ENCODE measurements at places on chromosomes 1 and 21.

GRCh38 chr21:27796106-27796505 lies 829.2 kb upstream of the ADAMTS5 start:
- DNase-seq, result no peak

- DNase-seq, result no peak
Observed at GRCh38 chr1:60390593-60391282, 317.2 kb upstream of the C1orf87 start.

GRCh38 chr1:242467556-242468145 lies 56.8 kb downstream of the PLD5 start:
- no peak for DNase-seq

GRCh38 chr1:29753771-29754572 lies 517.6 kb downstream of the PTPRU start:
- no peak for DNase-seq

DNA sequence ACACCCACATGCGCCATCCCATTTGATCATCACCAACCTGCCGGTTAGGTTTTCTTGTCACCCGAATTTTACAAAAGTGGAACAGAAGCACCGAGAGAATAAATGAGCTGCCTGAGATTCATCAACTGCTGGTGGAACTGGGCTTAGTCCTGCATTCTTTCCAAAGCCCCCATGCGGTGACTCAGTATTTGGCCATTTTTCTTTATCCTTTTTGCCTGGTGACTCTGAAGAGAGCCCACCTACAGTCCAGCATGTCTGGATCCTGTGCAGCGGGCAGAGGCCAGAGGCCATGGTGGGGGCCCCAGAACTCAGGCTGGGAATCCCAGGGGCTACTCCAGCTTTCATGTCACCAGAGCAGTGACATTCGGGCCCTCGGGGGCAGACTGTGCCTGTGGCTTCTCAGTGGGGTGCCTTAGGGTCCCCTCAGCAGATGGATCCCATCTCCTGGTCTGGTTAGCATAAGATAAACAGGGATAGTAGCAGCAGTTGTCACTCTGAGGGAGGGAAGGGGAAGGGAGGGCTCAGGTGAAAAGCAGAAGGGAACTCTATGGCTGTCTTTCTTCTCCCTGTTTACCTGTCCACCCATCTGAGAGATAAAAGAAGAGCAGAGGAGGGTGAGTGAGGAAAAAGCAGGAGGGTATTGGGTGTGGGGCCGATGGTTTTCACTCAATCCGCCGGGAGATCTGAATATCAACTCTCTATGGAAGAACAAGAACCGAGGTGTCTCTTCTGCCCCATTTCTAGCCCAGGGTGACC lies 63.2 kb downstream of the KIF26B start:
- no peak for DNase-seq

DNA sequence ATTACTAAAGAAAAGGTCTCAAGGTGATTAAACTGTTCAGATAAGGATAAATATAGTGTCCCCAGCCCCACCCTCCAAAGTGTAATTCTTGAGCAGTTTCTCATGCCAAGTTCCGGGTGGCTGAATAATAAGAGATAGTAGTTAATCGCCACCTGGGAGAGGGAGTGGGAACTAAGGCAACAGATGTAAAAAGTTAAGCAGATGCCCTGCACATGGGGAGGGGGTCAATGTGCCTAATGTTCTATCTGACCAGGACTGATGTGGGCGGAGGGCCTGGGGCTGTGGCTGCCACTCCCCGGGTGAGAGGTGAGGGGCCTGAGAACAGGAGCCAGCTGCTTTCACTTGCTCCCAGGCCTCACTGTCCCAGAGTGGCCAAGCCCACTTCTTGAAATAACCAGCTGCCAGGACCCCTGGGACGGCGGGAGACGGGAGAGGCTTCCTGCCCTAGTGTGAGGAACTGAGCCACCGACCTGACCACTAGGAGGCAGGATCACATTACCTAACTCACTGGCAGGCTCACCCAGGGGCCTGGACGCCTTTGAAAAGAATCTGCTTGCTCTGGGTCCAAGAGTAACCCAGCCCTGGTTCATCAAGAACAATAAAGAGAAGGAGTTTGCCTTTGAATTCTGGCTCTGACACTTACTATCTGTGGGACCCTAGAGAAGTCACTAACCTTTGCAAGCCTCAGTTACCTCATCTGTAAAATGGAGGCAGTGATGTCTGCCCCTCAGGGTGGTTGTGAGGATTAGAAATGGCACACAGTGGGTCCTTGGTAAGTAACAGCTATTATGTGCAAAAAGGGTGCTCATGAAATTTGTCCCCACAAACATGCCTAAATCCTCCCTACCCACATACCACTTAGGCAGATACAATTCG lies 179.2 kb downstream of the ATG4C start:
- no peak for DNase-seq

GRCh38 chr21:36976882-36977651 lies 10.6 kb upstream of the HLCS start:
- no peak for DNase-seq

DNA sequence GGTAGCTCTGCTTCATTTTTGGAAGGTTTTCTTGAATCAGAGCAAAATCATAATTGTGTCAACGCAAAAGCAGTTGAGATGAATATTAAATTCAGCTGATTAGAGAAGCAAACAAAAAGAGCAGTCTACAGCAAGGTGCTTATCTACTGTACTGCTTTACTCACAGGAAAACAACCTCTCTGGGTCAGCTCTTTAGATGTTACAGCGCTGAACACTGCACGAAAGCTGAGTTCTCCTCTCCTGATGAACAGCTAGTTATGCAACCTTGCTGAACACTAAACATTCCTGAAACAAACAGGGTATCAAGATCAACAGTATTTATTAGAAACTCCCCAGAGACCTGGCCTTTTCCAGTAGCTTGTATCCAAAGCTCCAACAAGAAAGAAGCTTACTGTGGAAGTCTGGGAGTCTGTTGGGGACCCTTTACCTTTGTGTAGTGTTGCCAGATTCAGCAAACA lies 41.3 kb downstream of the TBCE start:
- DNase-seq, result no peak

- DNase-seq, result no peak
Observed at GRCh38 chr21:28310171-28310685, 682.4 kb downstream of the LTN1 start.

DNA sequence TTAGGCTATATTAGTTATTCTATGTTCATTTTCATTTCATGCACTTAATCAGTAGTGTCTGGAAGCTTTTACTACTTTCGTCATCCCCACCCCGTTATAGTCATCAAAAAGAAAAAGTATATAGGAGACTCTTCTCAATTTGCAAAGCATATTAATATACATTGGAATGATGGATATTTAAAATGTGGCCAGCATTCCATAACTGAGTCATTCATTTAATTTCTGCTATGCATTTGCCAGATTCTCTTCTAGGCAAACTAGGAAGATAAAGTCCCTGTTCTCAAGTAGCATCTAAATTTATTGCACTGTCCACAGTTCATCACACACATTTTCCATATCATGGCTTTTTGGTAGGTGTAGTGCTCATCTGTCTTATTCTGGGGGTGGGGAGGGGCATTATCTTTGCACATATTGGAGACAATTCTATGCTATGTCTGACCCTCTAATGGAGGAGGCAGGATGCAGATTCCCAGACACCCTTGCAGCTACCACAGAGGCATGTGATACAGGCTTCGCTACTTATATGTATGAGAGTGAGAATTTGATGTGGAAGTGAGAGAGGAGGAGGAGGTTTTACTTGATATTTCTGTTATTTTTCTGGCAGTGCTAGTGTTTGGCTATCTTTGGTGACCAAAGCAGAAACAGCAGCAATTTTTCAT lies 125.8 kb downstream of the CTH start:
- DNase-seq, result no peak

DNA sequence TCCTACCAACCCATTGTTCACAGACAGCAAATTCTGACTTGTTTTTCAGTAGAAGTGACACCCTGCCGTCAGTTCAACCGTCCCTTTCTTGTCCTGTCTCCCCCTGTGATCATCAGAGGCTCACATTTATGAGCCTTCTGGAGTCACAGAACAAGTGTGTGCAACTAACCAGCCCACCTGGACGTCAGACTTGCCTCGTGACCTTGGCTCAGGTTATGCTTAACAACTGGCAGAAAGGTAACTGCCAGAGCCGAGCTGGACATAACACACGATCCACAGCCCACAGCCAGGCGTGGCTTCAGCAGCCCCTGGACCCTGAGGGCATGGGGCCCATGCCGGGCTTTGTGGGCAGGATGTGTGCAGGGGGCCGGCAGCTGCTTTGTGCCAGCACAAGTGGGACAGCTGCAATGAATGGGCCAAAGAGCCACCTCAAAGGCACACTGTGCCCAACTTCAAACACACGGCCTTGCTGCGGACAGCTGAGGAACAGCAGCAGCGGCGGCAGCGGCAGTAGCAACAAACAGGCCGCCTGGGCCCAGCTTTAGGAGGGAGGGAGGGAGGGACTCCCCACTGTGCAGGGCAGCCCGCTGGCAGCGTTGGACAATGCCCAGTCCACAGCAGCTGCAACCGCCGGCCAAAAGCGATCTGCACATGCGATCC lies 103.9 kb downstream of the ZBTB18 start:
- no peak for DNase-seq

GRCh38 chr1:10504249-10504648 lies 29.5 kb downstream of the PEX14 start:
- no peak for DNase-seq

DNA sequence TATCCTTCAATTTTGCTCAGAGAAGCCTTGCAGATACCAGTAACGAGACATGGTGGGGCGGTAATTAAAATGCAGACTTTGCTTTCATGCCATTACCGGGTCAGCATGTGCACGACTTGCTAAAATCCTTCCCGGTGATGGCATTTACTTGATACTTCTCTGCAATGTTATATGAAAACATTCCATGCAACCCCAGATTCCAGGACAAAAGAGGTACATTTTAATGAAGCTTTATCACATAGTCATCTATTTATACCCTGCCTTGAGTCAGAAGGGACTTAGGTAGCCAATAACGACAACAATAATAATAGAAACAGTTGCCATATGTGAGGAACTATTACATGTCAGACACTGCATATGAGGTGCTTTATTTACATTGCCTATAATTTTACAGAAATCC lies 29.4 kb upstream of the PLA2G2C start:
- DNase-seq, result no peak

GRCh38 chr1:212685429-212685828 lies 14.2 kb downstream of the BATF3 start:
- no peak for DNase-seq

GRCh38 chr1:94555091-94555490 lies 13.5 kb upstream of the F3 start:
- no peak for DNase-seq

DNA sequence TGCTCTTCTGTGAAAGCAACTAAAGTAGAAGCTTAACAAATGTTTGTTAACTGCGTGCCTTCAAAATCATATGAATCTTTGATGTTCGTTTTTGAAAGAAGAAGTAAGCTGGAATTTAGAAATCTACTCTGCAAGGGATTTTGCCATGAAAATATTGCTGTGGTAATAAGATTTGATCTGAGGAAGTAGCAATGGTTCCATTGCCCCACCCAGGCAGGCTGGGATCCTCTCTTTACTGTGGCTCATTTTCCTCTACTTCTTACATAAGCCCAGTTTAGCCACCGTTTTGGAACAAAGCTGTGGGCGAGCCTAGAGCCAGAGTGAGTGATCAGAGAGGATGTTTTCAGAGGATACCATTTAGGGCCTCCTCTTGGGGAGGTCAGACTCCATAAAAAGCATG lies 20.3 kb upstream of the PTGFRN start:
- DNase-seq, result no peak

DNA sequence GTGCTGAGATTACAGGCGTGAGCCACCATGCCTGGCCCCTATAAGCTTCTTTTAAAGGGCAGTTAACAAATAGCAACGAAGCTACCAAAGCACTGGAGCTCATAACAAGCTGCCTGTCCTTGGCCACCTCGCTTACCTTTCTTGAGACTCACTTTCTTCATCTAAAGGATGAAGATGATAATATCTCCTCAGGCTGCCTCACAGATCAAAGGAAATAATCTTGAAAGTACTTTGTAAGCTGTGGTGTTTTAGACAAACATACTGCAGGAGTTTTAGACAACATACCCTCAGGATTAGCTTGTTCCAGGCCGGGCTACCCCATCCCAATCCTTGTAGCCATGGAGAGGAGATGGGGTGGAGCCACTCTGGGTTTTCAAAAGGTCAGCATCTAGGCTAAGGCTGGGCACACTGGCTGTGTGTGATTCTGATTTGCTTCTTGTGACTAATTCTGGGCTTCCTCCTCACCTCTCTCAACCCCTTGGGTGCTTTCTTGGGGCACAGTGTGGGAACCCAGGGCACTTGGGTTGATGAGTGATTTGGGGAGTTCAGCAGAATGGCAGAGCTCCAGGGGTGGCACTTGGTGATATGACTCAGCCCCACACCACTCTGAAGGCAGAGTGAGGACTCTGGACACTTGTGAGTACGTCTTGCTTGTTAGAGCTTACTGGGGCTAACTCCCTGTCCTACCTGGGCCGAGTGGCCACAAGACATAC lies 5.2 kb downstream of the GPR25 start:
- DNase-seq, result peak; percentile 69

DNA sequence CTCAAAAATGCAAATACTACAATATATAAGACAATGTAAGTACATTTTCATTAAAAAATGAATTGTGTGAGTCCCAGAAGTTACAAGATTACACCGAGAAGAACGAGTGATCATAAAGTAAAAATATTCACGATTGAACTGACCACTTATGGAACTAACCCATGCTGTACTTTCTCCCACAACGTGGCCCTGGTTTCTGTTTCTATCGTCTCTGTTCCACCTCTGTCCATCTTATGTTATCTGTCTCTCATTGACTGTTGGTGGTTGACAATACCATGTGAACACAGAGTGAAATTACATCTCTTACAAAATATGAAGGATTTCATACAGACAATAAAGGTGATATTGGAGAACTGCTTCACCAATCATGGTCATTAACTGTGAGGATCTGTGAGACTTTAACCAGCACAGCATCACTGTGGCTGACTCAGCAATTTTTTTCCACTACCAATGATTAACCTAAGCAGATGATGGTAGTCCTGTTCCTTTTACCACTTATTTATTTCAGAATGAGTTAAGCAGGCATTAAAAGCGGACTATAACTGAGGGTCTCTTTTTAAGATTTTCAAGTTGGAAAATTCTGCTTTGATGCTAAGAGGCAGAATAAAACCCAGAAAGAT lies 165.1 kb downstream of the TGFB2 start:
- no peak for DNase-seq

GRCh38 chr1:110119843-110120242 lies 7.6 kb downstream of the UBL4B start:
- DNase-seq, result no peak

GRCh38 chr1:221276896-221277409 lies 397.7 kb downstream of the HLX start:
- no peak for DNase-seq

Measured in stimulated activated naive CD4-positive, alpha-beta T cell treated with Interleukin-2 at 50 U/mL for 16 hours (primary cell).